ENCODE measurements at places on chromosomes 16 and 17.

DNA sequence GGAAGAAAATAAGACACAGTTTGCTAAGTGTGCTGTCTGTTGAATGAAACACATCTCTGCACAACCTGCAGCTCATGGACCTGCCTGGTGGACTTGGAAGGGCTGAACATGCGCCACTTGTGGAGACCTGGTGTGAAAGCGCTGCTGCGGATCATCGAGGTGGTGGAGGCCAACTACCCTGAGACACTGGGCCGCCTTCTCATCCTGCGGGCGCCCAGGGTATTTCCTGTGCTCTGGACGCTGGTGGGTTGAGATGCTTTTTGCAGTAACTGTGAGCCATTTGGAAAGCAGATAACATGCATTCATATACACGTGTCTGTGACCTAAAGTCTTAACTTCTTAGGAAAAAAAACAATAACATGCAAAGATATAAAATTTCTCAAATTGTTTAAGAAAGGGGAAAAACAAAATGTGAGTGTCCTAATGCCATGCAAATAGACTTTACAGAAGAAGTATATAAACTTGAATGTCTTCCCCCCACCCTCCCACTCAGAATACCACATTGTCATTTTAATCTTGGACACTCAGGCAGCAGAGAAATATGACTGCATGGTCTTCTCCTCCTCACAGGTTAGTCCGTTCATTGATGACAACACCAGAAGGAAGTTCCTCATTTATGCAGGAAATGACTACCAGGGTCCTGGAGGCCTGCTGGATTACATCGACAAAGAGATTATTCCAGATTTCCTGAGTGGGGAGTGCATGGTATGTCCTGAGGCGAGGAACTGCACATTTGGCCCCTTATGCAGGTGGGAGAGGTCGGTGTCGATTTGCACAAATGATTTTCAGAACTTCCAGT is 65.6 kb downstream of the SEC14L1 start:
- DNase-seq, result no peak

- peak; percentile 16 for DNase-seq
Observed at GRCh38 chr17:78040440-78041385, 82.2 kb downstream of the TNRC6C start.

DNA sequence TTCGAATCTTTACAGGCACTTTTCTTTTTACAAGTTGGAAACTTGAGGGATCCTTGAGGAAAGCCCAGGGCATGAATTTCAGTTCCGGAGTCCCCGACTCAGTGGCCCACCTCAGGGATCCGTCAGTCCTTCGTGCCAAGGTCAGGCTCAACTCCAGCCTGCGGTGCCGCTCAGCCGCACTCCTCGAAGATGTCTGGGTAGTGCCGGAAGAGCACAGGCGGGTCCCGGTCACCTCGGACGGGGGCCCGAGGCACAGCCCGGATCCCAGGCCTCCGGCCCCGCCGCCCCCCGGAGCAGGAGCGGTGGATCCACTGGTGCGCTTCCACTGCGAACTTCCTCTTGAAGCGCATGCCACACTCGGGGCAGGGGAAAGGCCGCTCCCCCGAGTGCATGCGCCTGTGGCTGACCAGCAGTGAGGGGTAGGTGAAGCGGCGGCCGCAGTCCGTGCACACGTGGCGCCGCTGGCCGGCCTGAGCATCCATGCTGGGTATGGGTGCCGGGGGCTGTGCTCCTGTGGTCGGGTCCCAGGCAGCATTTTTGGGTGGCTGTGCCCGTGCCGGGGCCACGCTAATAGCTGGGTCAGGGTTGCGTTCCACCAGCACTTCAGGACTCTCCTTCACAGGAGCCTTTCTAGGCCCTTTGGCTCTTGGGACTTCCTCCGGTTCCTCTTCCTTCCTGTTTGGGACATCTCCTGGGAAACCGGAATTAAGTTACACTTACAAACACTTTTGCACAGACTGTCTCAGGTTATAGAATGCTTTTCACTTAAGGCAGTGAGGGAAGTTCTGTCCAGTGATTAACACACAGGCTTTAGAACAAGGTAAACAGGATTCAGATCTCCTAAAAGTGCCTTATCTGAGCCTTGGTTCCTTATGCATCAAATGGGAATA is 1.5 kb downstream of the ZNF688 start:
- DNase-seq, result no peak

DNA sequence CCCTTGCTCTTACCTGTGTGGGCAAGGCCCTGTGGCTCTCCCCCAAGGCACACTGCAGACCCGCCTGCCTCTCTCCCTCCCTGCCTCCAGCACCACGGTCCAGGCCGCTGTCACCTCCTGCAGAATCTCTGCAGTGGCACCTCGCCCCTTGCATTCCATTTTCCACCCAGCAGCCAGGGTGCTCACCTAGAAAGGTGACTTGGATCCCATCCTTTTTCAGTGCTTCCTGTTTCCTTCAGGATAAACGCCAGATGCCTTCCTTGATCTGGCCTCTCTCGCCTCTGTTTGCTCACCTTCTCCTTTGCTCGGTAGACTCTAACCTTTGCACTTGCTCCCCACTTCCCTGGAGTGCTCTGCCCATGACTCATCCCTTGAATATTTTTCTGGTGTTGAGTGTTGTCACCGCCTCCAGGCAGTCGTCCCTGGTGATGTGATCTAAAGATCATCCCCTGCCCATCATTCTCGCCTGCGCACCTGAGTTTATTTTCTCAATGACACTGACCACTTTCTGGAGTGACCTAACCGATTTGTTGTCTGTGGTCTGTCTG is 79.2 kb upstream of the LGALS9 start:
- DNase-seq, result no peak

DNA sequence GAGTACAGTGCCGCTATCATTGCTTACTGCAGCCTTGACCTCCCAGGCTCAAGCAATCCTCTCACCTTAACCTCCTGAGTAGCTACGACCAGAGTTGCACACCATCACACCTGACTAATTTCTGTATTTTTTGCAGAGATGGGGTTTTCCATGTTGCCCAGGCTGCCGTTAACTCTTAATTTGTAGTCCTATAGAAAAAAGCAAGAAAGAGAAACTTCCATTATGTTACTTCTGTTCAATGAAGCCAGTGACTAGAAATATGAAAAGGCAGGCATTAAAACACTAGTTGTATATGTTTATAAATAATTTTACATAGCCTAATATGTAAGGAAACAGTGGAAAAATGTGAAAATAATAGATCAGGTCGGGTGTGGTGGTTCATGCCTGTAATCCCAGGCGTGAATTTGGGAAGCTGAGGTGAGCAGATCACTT is 9.7 kb downstream of the RAD51C start:
- no peak for DNase-seq
